Daoy (cell line): ENCODE measurements at places on chromosomes 4 and X.
A peak's percentile ranks its signal among the peaks of the same experiment; 100 is the strongest.

DNA sequence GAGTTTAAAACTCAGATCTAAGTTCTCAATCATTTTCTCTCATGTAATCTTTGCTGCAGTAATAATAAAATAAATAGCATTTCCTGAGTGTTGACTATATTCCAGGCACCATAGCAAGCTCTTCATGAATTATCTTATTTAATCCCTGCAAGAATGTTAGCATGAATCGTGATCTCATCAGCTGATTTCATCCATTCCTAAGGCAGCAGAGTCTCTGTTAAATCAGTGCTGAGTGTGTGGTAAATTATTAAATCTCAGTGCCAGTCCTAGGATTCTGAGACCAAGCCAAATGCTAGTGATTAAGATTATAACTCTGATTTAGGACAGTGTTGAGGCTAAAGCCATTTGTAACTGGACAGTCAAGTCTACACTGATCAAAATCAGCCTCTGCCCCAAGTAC is 240.3 kb upstream of the TAPT1 start:
- DNase-seq, result no peak

DNA sequence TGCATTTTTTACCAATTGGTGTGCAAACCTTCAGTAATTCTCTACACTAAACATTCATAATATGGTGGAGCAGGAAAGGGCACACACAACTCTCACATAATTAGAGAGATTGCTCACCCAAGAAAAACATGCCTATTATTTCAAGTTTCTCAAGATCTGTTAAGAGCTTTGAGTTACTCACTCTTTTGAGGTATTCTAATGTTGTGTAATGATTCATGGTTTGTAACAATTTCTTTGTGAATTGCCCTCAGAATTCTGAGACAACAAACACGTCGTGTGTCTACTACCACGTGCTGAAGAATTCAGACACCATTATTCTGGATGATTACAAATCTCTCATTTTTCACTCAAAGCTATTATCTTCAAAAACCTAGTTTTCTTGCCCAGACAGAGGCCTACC is 82.8 kb downstream of the PDGFC start:
- DNase-seq, result peak; percentile 34

GRCh38 chrX:101416691-101417090 is 8.7 kb downstream of the HNRNPH2 start:
- no peak for DNase-seq

DNA sequence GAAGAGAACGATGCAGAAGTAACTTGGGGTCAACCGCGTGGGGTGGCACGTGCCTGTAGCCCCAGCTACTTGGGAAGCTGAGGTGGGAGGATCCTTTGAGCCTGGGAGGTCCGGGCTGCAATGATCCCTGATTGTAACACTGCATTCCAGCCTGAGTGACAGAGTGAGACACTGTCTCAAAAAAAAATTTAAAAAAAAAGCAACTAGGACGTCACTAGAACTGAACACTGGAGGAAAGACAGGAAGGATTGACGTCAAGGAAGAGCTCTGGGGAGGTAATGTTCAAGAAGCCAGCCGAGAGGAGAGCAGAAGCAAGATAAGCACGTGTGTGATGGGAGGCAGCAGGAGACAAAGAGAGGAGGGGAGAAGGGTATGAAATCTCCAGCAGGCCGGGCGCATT is 28.7 kb downstream of the S100G start:
- no peak for DNase-seq

DNA sequence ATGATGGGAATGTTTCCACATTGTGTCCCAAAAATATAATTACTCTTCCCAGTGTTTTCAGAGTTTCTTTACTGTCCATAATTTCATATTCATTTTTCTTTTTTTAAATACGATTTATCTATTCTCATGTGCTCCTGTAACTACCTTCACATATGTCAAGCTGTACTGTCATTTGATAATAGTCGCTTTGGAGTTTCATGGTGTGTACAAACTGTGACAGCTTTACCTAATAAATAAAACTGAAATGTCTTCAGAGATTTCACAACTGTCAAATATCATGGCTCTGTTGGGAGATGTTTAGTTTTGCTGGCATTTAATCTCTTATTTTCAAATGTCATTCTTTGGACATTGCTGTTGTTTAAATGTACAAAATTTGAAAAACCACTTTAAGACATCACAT is 450.2 kb downstream of the TLL1 start:
- no peak for DNase-seq

GRCh38 chr4:77358315-77358928 is 201.4 kb downstream of the CCNG2 start:
- no peak for DNase-seq

DNA sequence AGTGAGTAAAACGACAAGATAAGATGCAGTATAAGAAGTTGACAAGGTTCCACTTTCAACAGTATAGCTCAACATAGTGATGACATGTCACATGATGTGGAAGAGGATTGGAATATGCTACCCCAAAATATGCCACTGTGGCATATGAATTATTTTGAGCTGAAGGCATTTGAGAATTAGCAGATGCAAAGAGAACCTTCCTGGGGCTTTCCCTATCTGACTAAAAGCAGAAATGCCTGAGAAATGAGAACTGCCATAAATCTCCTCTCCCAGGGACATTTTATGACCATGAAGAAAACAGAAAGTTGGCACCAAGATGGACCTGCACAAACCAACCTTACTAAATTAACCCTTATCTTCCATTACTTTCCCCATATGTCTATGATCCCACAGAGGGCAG is 24.8 kb downstream of the CDKN2AIP start:
- no peak for DNase-seq

GRCh38 chrX:33333271-33333670 is 121.9 kb upstream of the DMD start:
- no peak for DNase-seq

GRCh38 chr4:86551387-86551786 is 42.7 kb upstream of the PTPN13 start:
- no peak for DNase-seq

DNA sequence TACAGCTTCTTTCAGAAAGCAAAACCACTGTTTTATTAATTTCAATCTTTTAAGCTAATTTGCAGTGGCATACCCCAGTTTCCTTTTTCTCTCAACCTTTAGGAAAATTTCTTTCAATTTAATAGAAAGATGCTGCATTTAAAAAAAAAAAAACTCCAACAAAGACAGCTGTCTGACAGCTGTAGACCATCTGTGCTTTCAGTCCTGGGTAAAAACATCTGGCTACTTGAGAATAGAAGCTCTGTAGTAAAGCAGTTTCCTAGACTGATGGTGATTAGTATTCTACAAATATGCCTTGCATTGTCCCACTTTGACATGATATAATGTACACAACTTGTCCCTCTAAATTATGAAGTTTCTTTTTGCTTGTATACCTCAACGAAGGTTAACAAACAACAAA is 197.8 kb downstream of the EDA start:
- DNase-seq, result no peak

GRCh38 chrX:118066867-118067515 is 49.6 kb downstream of the KLHL13 start:
- DNase-seq, result no peak

- no peak for DNase-seq
Measured at GRCh38 chr4:166308647-166309046, 435.6 kb downstream of the TLL1 start.

DNA sequence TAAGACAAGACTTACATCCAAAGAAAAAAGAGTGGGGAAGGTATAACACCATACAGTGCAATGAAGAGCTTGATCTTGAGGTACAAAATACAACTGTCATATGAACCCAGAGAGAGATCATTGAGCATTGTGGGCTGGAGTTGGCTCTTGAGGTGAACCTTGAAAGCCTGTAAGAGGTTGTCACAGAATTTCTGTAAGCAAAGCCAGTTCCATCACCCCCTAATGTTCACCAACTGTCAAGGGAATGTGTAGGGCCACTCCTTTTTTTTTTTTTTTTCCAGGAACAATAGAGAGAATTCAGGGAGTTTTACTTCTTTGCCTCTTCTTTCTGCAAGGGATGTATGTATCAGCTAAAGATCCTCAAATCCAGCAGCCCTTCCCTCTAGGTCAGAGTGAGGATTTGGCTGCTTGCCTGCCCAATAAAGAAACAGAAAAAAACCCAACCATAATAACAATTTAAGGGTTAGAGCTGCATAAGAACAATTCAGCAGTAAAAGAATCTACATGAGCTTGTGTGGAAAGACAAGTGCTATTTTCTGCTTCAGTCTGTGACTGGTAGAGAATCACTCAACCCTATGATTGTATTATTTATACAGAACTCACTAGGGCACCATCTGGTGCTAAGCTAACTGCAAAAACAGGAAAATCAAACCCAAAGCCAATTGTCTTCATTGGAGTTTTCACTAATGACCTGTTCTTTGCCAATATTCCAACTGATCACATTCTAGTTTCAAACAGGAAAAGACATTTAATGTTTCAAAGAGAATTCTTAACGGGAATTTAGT is 217.5 kb upstream of the TEX13C start:
- no peak for DNase-seq

GRCh38 chr4:135244056-135244455 is 1042.5 kb upstream of the PABPC4L start:
- DNase-seq, result no peak

- peak; percentile 44 for DNase-seq
Measured at GRCh38 chrX:39262641-39263040, 461.4 kb downstream of the MID1IP1 start.

- DNase-seq, result no peak
Measured at GRCh38 chrX:4830880-4831557, 1117.6 kb upstream of the PRKX start.

DNA sequence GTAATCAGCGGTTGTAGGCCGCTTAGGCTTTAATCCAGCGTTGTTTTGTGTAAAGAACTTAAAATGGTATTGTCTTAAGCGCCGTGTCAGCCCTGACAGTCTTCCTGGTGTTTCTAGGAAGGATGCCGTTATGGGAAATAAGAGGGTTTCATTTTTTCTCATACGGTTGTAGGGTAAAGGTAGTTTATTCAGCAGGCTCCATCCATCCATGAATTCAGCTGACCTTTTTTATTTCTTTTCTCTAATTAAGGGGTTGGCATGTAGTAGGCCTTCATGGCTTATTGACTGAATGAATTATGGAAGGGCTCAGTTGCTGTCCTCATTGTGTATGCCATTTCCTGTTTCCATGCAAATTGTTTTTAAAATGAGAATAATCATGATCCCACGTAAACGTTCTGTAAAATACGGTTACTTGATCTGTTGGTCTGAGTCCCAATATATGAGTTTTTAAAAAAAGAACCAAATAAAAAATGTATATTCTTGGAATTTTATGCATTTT is 693 bp downstream of the OCIAD1 start:
- DNase-seq, result no peak

DNA sequence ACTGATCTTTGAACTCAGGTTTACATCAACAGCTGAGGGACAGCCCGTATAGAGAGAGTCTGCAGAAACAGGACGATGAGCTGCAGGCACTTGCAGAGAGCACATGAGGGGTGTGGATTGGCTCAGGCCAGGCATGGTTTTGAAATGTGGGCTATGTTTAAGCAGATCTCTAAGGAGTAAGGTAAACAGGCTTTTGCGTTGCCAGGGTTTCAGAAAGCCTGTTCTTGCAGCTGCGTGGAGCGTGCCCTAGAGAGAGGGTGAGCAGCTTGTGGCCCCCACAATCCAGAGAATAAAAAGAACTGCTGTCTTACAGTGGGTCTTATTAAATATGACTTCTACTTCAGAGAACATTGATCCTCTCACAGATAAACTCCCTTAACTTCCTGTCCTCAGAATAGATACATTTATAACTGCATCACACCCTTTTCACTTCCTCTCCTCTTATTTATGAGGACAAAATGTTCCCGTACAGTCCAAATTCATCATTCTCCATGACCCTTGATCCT is 64.1 kb downstream of the TMA16 start:
- DNase-seq, result no peak

- no peak for DNase-seq
Measured at GRCh38 chr4:875818-876423, 50.0 kb upstream of the CPLX1 start.

GRCh38 chr4:67725981-67726380 is 25.0 kb upstream of the UBA6 start:
- no peak for DNase-seq

DNA sequence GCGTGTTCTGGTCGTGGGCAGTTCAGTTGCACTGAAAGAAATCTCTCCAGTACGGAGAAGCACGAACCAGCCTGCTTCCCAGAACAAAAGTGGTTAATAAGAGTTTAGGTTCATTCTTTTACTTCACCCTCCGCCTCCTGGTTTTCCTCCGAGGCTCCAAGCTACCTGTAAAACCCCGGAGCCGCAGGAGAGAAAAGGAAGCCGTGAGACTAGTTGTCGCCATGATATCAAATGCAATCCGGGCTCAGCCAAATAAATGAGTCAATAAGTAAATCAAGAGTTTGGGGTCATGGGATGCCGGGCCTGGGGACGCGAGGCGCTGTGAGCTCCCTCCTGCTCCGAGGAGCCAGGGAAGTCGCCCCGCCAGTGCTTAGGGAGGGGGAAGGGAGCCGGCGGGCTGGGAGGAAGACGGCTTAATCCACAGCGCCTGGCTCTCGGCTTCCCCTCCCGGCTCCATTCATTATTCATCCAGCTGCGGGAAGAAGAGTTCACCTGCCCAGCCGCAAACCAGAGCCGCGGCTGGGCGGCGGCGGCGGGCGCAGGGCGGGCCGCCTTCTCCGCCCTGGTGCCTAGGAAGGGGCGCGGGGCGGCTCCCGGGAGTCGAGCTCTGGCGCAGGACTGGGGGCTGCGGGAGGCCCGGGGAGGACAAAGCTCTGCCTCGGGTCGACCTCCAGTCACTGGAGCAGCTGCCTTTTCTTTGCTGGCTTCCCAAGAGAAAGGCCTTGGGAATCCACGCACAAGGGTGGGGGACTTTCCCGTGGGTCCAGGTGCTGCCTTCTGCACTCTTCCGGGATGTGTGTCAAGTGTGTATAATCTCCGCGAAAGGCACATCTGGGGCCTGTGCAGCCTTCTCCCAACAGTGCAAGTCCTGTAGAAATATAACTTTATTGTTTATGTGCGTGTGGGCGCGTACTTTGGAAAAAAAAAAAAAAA is 1.7 kb downstream of the FRAS1 start:
- peak; percentile 53 for DNase-seq

GRCh38 chrX:38627683-38628082 is 66.3 kb downstream of the TSPAN7 start:
- peak; percentile 3 for DNase-seq

DNA sequence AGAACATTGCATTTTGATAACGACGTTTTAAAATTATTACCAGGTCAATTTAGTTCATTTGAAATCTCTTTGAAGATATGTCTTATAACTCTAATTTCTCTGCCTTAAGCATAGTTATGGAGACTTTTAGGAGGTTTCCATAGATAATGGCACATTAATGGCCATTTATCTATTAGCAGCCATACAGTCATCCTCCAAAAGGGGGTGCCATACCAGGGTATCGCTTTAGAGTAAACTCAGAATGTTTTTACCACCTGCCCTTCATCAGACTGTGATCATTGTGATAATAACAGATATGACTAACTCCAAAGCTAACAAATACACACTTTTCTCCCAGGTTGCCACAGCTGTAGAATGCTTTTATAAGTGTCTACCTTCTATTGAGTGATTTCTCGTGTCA is 461.5 kb downstream of the FSTL5 start:
- DNase-seq, result no peak

DNA sequence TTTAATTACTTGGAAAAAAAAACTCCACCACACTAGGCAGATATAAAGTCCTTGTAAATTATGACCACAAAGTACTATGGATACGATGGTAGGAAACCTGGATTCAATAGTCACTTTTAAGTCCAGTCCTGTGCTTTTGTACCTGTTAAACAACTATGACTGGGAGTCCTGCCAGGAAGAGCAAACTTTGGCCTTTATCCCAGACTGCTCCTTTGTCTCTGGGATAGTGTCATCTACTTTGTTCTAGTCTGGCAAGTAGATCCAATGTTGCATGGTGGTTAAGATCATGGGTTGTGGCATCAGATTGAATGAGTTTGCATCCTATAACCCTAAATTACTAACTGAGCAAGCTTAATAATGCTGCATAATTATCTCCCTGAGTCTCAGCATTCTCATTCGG is 175.3 kb upstream of the FGF13 start:
- peak; percentile 29 for DNase-seq

- DNase-seq, result no peak
Measured at GRCh38 chr4:153684182-153684970, at the start of gene TLR2. Gene TLR2 (plus strand): TSS chr4:153684280. CDS start chr4:153702908, 18,628 bp downstream.
